Ecto neural progenitor cell (in vitro differentiated cells): ENCODE measurements at places on chromosomes 12 and 14.

DNA sequence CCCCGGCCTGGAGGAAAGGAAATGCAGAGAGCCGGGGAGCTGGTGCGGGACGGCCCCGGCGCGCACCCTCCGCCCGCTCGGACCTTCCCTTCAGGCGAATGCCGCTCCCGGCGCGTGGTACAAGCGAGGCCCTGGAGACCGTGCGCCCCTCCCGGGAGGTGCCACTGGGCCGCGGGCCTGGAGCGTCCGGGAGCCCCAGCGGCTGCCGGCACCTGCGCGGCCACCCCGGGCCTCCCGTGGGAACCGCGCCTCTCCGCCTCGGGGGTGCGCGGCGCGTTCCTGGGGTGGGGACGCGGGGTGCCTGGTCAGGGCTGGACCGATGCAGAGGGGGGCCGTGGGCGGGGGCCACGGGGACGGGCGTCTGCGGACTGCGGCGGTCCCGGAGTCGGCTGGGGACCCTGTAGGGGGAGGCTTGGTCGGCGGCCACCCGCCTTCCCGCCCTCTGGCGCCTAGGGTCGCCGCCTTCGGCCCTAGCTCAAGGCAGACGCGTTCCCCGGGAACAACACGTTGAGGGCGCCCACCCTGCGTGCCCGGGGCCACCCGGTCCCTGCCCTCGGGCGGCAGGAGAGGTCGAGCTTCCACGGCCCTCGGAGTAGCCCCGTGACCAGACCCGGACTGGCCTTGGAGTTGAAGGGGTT, 599 bp downstream of the PAPLN start:
- DNase-seq = peak; percentile 70

GRCh38 chr12:94149781-94150239, 1.4 kb downstream of the PLXNC1 start:
- DNase-seq = peak; percentile 84

DNA sequence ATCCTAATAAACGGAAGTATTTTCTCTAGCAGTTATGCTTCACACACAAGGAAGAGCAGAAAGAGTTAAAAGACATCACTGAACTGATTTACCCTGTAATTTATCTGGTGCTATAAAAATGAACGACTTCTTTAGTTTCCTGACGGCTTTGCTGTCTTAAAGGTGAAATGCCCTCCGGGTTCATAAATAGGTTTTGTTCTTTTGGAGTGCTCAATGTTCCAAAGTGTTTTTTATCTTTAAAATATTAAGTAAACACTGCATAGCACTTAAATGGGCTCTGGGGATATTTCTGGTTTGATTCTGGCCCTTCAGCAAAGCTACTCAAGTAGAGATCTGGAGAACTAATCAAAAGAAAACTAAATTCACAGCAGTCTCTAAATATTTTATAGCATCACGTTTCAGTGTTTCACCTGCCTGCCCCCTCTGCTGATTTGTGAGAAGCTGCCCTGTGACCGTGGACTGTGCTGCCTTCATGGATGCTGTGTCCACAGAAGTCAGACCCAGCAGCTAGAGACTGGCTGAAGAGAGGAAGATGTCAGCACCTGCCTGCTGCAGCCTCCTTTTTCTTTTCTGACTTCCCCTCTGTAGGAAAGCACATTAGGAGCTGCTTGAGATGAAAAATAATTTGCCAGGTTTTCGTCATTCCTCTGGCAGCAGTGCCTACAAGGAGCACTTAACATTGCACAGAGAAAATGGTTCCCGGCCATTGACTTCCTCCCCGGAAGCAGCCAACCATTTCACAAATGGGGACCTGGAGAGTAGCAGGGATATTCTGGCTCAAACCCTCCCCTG, 205.1 kb upstream of the FSCB start:
- DNase-seq = no peak

- no peak for DNase-seq
Observed at GRCh38 chr14:83301791-83302190, 1768.1 kb upstream of the SEL1L start.

DNA sequence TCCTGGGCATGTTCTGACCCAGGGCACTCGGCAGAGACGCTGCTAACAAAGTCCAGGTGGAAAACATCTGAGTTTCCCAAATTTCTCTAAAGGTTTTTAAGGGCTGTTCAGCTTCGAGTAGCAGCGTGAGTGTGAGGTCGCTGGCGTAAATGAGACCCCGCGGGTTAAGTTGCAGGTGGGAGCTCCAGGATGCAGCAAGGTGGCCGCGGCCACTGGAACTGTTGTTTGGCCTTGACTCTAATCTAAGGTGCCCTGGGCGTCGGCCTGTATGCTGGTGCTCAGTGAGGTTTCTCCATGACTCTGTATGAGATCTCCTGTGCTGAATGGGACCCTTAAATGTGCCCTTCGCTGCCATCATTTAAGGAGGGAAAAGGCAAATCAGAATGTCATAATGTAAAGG, 50.7 kb downstream of the ELK3 start:
- DNase-seq = peak; percentile 25

- no peak for DNase-seq
Observed at GRCh38 chr14:97442363-97442762, 645.2 kb downstream of the VRK1 start.

DNA sequence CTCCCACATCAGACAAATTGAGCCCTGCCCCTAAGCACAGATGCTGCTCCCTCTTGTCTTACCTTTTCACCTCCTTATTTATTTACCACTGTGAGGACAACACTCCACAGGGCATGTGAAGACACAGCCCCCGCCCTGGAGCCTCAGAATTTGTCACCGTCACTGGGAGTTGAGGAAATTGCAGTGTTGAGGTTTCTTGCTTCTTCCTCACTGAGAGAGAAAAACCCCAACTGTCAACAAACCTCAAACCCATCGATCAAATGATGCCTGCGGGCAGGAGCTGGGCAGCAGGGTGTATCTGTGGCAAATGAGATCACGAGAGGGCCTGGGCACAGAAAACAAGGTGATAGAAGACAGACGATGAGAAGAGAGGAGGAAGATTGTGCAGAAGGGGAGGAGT, 30.5 kb upstream of the PLEKHG3 start:
- no peak for DNase-seq

DNA sequence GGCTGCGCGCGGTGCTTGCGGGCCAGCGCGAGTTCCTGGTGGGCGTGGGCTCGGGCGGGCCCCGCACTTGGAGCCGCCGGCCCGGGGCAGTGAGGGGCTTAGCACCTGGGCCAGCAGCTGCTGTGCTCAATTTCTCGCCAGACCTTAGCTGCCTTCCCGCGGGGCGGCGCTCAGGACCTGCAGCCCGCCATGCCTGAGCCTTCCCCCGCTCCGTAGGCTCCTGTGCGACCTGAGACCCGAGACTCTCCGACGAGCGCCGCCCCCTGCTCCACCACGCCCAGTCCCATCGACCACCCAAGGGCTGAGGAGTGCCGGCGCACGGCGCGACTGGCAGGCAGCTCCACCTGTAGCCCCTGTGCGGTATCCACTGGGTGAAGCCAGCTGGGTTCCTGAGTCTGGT, 46.0 kb upstream of the PLEKHG3 start:
- DNase-seq = no peak

- DNase-seq = no peak
Observed at GRCh38 chr12:24814379-24815113, 134.4 kb downstream of the BCAT1 start.

- DNase-seq = no peak
Observed at GRCh38 chr14:69259168-69259526, 811 bp upstream of the GALNT16 start.

DNA sequence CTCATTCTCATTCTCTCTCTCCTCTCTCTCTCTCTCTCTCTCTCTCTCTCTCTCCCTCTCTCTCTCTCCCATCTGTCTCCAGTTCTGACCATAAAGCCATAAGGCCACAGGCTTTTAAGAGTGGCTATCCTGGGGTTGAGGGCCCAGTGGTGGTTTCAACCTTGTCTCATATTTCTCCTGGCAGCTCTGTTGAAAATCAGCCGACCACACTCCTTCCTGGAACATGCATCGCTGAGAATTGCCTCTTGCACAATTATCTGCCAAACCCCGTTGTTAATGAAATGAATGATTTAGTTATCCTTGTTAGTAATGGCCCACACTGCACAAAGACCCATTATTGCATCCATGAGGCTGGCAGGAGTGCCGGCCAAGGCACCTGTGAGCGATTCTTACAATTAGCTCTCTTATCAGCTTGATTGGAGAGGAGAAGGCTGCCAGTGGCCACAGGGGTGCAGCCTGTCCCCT, 30.4 kb upstream of the KCNA5 start:
- no peak for DNase-seq

DNA sequence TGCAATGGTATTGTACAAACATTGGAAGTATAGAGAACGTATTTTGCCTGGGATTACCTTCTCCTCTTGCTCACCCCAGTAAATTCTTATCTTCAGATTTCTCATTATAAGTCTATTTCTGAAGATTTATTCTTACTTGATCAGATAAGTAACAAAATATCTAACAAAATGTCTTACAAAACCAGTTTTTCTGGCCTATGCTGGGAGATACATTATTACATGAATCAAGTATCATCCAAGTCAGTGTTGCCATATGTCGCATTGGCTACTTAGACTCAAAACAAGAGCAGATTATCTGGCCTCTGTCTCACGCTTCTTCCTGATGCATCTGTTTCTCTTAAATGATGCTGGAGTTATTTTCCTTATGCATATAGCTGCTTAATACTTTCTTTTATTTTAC, 408.5 kb downstream of the CCER1 start:
- DNase-seq = no peak

- DNase-seq = no peak
Observed at GRCh38 chr12:27861428-27862167, 81.6 kb upstream of the MANSC4 start.

GRCh38 chr12:114439817-114440216, 33.9 kb upstream of the TBX5 start:
- no peak for DNase-seq

DNA sequence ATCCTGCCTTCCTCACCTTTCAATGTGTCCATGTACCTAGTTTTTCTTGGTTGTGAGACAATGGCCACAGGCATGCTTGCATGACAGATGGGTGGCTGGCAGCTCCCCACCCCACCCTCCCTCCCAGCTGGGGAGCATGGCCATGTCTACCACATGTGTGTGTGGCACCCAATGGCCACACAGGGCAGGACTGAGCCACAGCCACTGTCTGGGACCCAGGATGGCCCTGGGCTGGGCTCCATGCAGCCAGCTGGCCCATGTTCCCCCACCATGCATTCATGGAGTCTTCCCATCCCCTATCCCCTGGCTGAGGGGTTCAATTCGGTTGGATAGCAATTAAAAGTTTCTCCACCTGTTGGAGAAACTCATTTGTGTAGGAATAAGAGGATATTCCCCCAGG, 566.0 kb upstream of the USP15 start:
- DNase-seq = no peak

DNA sequence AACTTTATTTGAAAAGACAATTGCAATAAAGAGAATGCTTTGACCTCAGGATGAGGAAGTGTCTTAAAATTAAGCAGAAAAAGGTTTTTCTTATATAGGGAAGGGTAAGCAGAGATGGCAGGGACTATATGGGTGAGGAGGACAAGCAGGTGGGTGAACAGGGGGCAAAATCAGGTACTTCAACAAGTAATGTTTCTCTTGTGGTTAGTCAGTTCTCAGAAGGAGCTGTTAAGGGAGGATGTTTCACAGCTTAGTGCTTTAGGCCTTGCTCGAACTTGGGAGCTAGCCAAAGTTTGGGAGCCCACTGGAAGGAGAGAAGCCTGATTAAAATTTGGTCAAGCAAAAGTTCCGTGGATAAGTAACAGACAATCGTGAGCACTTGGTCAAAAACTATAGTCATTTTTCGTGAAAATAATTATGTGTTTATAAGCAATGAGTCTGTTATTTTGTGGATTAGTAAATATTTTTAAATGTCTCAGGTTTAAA, 364.2 kb upstream of the TMPO start:
- DNase-seq = no peak

- DNase-seq = no peak
Observed at GRCh38 chr12:53187145-53187899, 6.6 kb upstream of the CSAD start.

- no peak for DNase-seq
Observed at GRCh38 chr12:127770118-127770517, 496.9 kb upstream of the TMEM132C start.

GRCh38 chr12:109595321-109595902, 21.8 kb downstream of the MVK start:
- no peak for DNase-seq

- DNase-seq = no peak
Observed at GRCh38 chr12:104535369-104535768, 78.6 kb downstream of the CHST11 start.

- no peak for DNase-seq
Observed at GRCh38 chr14:51283402-51284085, 43.5 kb downstream of the TMX1 start.

GRCh38 chr14:33057585-33057984, 118.9 kb downstream of the NPAS3 start:
- DNase-seq = no peak

DNA sequence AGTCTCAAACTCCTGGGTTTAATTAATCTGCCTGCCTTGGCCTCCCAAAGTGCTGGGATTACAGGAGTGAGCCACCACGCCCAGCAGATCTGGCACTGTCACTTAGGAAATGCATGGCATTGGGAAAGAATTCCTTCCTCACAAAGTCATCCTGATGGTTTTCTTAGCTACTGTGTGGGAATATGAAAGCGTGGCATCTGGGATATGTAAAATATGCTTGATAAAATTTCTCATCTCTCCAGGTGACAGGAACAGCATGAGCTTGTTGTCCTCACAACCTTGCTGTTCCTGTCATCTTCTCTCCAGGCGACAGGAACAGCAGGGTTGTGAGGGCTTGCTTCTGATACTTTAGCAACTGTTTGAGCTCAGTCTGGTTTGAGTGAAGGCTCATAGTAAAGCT, 16.1 kb upstream of the AICDA start:
- DNase-seq = no peak

DNA sequence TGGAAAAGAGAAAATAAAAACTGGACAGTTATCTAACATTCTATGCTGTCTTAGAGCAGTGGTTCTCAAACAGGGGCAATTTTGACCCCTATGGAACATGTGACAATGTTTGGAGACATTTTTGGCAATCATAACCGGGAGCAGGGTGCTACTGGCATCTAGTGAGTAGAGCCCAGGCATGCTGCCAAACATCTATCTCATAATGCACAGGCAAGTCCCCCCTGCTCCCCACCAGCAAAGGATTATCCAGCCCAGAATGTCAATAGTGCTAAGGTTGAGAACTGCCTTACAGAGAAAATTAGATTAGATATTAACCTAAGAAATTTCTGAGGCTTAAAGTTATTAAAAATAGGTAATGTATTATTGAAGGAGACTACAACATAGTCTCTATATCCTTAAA, 22.9 kb upstream of the CATSPERB start:
- DNase-seq = no peak
